ENCODE measurements at places on chromosomes 5 and 9.

DNA sequence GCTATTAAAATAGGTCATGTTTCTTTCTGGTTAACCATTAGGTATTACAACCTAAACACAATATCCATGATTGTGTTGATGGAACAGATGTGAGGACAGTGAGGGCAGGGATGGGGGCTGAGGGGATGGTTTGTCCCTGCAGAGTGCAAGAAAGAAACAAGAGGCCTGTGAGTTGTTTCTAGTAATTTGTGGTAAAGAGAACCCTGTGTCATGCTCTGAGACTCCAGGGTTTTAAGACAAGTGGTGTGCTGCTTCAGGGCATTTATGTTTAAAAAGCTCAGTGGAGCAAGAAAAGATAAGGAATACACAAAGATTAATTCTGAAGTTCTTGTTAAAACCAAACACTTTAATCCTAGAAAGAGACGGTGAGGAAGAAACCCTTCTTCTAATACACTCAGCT lies 656.5 kb downstream of the TLE1 start:
- no peak for DNase-seq

DNA sequence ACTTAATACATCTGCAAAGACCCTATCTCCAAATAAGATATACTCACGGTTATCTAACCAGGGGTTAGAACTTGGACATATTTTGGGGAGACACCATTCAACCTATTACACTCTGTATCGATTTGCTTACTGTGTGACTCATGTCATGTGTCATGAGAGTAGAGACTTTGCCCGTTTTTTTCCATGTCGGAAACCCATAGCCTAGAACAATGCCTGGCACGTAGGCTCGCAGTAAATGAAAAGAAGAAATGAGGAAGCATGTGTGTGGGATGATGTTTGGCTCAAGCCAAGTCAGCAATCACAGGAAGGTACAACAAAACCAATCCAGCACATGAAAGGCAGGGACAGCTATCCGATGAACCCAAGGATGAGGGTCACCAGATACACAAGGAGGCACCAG lies 94.6 kb upstream of the DNAH5 start:
- DNase-seq = no peak

- DNase-seq = no peak
These were observed 110.8 kb upstream of the SLC1A3 start for GRCh38 chr5:36495611-36496010.

- DNase-seq = no peak
These were observed 731.9 kb downstream of the MTRR start for GRCh38 chr5:8600843-8601242.

DNA sequence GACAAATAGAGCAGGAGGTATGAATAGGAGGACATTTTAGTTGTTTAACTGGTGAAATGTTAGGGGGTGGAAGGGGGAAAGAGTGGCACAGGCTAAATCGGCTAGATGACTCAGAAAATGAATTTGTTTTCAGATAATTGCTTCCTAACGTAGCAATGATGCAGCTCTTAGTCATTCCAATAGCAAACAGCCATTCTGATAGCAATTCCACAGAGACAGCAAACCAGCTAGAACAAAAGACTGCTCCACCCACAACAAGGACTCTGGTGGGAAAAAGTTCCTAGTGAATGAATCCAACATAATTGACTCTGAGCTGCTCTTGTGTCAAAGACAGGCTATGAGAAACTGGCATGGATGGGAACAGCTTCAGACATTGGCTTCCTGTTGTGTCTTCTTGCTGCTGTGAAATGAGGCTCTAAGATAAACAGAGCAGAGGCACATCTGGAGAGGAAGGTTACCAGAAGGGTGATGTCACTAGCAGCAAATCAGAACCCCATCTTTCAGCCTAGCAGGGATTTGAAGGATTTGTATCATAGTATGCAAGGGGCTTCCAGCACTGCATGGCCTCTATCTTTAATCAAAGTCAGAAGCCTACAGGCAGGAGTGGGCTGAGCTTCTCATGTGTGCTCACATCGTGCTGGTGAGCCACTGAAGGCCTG lies 28.1 kb upstream of the F2RL1 start:
- DNase-seq = no peak

DNA sequence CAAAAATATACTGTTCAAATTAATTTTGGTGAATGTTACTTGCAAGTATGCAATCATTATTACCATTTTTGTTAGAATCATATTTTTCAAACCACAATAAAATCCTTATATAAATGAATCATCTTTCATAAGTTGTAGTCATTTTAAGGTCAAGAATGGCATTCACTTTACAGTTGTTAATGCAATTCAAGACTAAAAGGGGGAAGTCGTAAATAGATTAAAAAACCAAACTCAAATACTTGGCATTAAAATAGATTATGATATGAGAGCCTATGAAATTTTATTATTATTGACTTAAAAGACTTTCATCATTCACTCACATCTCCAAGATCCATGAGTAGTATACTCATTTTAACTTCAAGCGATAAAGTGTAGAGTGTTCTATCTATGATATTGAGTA lies 11.6 kb downstream of the CDH9 start:
- no peak for DNase-seq

GRCh38 chr5:31664566-31664965 lies 25.6 kb downstream of the PDZD2 start:
- DNase-seq = no peak

- no peak for DNase-seq
These were observed 52.9 kb downstream of the C9orf50 start for GRCh38 chr9:129567842-129568559.

DNA sequence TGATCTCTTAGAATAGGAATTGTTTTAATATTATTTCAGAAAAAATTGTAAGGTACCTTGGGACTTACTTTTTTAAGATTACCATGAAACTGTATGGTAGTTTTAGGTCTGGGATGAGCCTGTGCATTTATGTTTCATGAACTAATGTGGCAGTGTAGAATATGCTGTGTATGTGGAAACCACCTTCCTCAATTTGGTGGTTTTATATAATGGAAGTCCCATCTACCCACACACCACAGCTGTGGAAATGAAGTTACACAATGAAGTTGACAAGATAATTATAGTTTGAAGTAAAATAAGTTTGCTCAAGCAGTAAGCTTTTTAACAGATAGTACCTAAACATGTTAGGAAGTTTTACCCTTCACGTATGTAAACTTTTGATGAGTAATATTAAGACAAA lies 24.4 kb downstream of the WDR36 start:
- DNase-seq = no peak

- no peak for DNase-seq
These were observed 130.1 kb upstream of the PTGER4 start for GRCh38 chr5:40549616-40550015.

GRCh38 chr9:108083796-108084352 lies 594.3 kb upstream of the KLF4 start:
- DNase-seq = no peak

- DNase-seq = no peak
These were observed 85.2 kb downstream of the OXCT1 start for GRCh38 chr5:41785061-41785460.

GRCh38 chr5:7592910-7593309 lies 197.0 kb downstream of the ADCY2 start:
- DNase-seq = no peak

GRCh38 chr5:169242175-169242848 lies 58.6 kb downstream of the SLIT3 start:
- DNase-seq = no peak

- DNase-seq = no peak
These were observed 165.5 kb downstream of the PBX3 start for GRCh38 chr9:125912667-125913066.

DNA sequence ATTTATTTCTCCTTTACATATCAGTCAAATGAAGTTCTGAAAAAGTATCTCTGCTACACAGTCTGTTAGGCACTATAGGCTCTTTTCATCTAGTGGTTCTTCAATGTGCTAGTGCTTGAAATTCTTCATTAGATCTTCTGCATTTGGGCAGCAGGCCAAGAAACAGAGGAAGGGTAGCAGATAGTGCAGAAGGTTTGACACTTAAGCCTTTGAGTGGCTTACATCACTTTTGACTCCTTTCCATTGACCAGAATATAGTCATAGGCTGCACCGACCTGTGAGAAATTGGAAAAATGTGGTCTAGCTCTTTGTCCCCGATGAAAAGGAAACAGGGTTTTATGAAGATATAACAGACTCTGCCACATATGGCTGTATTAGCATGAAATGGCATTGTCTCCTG lies 459.5 kb upstream of the PTGER4 start:
- DNase-seq = no peak
